Spinal cord (tissue), 10 donors: ENCODE measurements at places on chromosomes 16 and 17.

- no peak for DNase-seq
These were observed at the start of gene SPIRE2 for GRCh38 chr16:89828199-89828869. Gene SPIRE2 (plus strand): TSS chr16:89828475. CDS start chr16:89828551, 76 bp downstream.

- DNase-seq, result no peak
These were observed 34.1 kb upstream of the WWOX start for GRCh38 chr16:78065319-78065718.

DNA sequence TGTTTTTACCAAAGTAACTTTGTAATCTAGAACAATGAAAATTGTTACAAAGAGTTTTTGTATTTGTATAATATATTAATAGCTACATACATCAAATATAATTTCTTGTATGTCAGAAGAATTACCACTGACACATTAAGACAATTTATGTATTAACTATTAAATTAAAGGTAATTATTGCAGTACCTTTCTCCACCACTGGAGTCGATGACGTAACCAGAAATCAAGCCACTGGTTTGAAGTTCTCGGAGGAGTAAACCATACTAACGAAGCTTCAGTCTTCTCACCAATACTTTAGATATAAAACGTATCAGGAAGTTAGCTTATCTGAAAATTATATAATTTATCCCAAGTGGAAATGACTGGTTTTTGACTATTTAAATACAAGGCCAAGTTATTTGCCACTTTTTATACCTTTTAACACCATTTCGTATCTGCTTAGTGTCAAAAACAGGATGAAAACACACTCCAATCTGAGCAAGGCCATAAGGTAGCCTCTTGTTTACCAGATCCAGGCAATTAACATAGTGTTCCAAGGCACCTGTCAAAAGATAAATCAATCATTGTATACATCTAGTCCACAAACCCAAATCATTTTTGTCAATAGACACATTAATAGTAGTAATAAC is 4.3 kb downstream of the POLG2 start:
- DNase-seq, result no peak

GRCh38 chr17:5352681-5353289 is 66.7 kb downstream of the NUP88 start:
- DNase-seq, result no peak

DNA sequence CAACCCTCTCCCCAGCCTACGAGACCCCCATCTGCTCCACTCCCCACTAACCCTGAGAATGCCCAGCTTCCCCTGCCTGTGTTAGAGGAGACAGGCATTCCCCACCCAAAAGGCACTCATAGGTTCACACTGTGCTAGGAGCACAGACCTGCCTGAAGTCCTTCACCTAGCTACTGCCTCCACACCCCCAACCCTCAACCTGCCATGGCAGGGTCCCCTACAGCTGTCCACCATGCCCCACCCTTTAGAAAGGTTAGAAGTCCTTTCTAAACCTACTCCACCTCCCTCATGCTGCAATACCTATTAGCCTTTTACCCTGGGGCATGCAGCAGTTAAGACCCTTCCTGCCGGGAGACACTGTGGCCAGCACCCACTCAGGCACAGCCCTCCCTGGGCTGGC is 9.1 kb downstream of the SRCIN1 start:
- no peak for DNase-seq

DNA sequence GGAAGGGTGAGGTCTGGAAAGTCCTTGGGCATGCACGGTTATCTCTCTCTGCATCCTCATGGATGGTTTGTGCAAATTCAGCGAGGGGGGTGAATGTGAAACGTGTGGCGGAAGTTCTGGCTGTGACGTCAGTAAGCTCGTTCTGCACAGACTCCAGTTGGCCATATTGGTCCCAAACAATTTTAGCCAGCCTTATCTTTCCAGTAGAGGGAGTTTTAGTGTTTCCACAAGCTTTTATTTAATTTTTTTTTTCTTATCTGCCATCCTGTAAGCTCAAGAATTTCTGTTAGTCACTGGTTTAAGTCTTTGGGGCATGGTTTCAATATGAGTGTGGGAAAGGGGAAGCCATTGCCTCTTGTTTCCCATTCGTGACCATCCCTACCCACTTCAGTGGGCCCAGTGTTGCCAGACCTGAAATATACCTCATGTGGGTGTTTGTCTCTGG is 39.0 kb downstream of the HLF start:
- DNase-seq, result no peak

DNA sequence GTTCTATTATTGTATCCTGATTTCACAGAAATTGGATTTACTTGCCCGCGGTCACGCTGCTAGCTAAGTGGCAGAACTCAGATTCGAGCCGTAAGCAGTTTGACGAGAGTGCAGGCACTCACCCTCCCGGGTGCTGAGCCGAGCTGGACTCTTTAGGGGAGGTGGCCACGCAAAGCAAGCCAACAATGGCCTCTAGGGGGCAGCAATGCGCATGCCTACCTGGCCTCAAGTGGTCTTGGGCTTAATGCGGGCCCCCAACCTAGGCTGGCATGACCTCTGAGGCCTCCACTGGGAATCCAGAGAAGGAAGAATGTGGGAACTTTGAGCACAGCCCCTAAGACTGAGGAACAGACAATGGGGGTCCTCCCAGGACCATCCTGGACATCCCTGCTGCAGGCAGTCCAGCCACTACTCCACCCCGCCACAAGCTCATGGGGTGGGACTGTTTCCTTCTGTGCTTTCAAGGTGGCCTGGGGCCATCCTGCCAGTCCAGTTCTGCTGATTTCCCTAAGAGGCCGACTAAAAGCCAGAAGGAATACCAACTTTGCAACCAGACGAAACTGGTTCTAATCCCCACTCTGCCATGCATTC is 276.5 kb downstream of the XYLT1 start:
- DNase-seq, result peak; percentile 64

DNA sequence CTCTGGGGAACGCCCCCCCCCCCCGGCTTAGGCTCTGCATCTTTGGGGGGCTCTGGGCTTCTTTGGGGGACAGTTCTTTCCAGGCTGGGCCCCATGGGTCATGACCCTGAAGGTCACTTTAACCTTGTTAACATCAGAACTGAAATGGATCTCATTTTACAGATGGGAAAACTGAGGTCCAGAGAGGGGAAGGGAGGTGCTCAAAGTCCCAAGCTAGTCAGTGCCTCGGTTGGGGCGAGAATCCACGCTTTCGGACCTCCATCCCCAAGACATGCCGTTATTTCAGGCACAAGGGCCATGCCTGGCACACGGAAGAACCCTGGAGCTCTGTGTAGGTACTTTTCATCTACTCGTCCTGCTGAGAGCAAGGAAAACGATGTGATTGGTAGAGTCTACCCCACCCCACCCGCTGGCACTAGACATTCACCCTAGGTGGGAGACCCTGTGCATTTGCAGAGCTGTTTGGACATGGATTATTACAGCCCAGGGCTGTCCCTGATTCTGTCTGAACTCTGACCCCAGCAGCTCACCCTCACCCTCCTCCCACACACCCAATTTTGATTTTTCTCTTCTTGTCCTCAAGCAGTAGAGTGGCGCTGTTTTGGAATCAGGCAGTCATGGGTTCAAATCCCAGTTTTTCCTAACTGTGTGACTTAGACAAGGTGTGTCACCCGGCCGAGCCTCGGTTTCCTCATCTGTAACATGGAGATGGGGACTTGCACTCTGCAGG is 155.1 kb upstream of the CDC42EP4 start:
- no peak for DNase-seq

DNA sequence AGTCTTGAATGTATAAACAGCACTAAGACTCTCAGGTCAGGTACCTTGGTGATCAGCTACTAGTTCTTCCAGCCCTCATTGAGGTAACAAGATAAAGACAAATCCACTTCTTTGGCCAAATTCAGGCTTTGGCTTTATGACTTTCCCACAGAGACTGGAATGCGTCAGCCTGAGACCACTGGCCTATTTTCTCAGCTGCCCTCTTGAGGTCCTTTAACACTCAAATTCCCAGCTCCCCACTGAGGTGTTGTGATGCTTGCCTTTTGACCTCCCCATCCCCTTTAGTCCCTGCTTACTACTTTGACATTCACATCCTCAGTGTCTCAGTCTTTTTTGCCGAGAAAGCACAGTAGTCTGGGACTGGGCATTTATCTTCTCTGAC is 10.6 kb downstream of the TNFAIP1 start:
- DNase-seq, result no peak

DNA sequence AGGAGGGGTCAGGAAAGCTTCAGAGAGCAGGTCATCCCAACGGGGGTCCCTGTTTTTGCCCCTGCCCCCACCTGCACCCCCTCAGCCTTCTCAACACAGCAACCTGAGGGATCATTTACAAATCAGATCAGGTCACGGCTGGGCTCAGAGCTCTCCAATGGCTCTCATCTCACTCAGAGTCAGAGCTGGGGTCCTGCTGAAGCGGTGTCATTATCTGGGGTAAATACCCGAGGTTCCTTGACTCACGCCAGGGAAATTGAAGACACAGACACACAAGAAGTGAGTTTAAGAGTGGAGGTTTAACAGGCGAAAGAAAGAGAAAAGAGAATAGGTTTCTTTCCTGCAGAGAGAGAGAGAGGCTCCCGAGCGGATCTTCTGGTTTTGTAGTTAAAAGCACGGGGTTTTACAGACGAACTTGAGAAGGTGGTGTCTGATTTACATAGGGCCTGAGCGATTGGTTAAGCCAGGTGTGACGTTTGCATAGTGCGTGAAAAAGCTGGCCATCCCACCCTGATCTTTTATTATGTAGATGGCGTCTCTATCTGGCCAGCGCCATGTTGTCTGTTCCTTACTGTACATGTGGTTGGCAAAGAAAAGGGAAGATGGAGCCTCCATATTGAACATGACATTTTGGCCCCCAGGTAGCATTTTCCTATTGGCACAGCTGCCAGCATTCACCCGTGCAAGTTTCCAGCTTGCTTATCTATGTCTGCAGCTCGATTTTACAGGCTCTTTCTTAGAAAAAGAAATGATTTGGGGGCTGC is 51.4 kb downstream of the WSB1 start:
- DNase-seq, result peak; percentile 94

GRCh38 chr16:61987474-61988012 is 48.7 kb downstream of the CDH8 start:
- DNase-seq, result no peak

GRCh38 chr16:85056211-85056748 is 28.7 kb downstream of the KIAA0513 start:
- no peak for DNase-seq

- no peak for DNase-seq
These were observed 6.5 kb downstream of the GRB7 start for GRCh38 chr17:39744075-39744835.

GRCh38 chr16:10876315-10876714 is 687 bp upstream of the CIITA start:
- DNase-seq, result no peak

DNA sequence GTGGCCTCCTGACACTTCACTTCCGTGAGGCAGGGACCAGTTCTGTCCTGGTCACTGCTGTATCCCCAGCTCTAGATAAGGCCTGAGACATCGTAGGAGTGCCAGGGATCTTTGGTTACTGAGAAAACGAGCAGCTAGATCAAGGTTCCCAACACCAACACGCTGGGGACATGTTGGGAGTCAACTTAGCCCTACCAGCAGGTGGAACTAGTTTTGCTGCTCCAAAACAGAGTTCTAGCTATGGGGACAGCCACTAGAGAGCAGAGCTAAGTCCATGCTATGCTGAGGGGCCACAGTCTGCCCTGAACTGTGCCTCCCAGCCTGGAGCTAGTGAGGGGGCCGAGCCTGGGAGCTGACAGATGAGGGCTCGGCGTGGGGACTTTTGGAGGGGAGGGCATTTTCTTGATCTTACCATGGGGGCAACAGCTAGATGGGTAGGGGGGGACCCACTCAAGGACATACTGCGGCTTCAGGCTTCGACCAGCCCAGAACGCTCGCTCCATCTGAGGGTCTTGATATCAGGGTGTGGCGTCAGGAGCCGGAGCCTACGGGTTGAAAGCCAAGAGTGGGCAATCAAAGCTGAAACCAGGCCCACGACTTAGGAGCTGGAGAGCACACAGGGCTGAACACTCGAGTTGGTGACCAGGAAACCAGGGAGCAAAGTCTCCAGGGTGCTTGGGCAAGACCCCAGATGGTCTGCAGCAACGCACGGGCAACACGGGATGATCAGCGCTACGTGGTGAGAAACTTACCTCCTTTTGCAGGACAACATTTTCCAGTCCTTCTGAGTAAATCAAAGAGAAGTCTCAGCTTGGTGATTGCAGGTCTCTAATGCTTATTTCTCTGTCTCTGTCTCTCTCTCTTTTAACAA is 13.4 kb downstream of the SNX20 start:
- DNase-seq, result no peak

DNA sequence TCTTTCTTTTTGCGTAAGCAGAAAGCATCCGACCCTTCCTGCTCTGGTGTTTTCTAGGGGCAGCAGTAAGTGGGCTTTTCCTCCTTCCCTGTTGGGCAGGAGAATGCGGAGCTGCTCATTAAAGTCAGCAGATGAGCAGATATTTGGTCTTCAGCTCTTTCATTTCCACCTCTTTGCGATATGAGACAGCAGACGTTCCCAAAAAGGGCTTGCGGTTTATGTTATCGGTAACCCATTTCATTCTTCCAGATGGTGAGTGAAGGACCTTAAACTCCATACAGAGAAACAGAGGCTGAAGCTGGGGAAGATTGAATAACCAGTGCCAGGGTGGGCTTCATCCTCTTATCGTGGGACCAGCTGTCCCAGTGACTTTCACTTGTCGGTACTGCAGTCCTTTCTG is 40.7 kb downstream of the KSR1 start:
- DNase-seq, result no peak

DNA sequence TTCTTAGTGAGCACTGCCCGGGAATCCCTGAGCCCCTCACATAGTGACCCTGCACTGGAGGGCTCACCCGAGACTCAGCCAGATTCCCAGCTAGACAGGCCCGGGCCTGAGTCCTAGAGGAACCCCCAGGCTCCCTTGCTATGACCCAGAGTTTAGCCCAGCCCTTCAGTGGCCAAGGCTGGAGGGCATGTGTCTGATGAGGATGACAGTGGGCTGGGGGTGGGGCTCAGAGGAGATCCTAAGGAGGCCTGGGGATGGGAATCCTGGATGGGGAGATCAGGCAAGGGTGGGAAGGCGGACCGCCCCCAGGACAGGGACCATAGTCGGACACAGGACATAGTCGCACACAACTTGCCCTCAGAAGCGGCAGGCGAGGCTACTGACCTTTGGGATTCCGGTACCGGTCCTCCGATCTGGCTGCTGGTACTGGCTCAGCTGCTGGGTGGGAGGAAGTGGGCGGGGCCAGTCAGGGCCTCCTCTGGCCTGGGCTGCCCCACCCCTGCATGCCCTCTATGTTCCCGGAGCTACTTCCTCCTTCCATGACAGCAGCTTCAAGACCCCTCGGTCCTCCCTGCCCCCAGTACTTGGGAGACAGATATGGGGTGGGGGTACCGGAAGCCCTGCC is 1.1 kb downstream of the CD79B start:
- DNase-seq, result no peak

GRCh38 chr16:11665071-11665491 is 3.2 kb upstream of the SNN start:
- DNase-seq, result no peak
